Stimulated activated CD4-positive, alpha-beta T cell treated with anti-CD3 and anti-CD28 coated beads, Interleukin-15, amount 100 ng/mL, for 1 hour (primary cell): ENCODE measurements at places on chromosomes 7 and 10.
A peak's percentile ranks its signal among the peaks of the same experiment; 100 is the strongest.

DNA sequence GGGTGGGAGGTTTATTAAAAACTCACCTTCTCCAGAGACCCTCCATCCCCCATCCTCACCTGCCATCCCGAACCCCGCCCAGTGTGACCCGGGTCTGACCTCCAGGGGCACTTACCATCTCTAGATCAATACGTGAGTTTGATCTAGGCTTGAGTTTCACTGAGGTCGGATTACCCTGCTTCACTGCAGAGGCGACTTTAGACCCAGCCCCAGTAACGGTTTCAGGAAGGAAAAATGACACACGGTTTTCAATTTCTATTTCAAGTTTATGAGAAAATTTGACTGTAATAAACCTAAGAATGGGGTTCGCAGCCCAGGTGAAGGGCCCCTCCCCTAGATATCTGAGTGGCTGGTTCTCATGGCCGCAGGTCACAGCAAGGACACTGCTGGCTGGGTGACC lies 33.1 kb downstream of the RCC1L start:
- DNase-seq = no peak

- no peak for DNase-seq
These were observed 11.6 kb downstream of the PAPSS2 start for GRCh38 chr10:87671139-87671815.

GRCh38 chr10:92238586-92239098 lies 52.2 kb downstream of the CPEB3 start:
- no peak for DNase-seq

GRCh38 chr10:4271193-4271592 lies 486.2 kb upstream of the KLF6 start:
- DNase-seq = no peak

GRCh38 chr10:22977751-22978150 lies 49.9 kb downstream of the ARMC3 start:
- no peak for DNase-seq

DNA sequence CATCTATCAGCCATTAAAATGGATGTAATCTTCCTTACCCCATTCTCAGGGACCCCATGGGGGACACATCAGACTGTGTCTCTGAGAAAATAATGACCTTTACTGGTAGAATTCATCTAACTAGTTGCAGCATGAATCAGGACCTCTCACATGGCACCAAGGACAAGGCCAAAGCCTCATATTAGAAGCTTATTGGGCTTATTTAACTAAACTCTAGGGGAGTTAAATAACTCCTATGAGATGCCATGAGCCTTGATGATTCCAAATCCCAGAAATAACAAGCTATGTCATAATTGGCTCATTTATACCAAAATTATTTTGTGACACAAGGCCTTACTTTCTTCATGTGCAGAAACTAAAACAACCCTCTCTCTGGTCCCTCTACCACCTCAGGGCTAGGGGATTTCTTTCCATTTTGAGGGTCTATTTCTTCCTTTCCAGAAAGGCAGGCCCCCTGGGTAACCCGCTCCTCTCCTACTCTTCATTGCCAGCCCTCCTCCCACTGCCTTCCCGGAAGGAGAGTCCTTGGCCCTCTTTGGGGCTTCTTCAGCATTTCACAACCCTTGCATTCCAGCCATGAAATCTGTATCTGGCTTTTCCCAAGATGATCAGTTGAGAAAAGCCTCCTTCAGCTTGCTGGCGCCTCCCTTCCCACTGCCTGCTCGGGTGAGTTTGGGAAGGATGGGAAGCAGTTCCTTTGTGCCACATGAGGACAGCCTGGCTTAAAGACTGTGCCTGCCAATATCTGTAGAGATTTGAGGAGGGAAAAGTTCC lies 41.8 kb upstream of the TRIM8 start:
- DNase-seq = no peak

- no peak for DNase-seq
These were observed 168.7 kb upstream of the LYZL1 start for GRCh38 chr10:29120216-29120615.

GRCh38 chr7:90250601-90251303 lies 5.8 kb downstream of the CFAP69 start:
- no peak for DNase-seq

- no peak for DNase-seq
These were observed 32.0 kb downstream of the SND1 start for GRCh38 chr7:127683776-127684681.

- DNase-seq = no peak
These were observed 19.2 kb downstream of the PDK4 start for GRCh38 chr7:95577137-95577536.

DNA sequence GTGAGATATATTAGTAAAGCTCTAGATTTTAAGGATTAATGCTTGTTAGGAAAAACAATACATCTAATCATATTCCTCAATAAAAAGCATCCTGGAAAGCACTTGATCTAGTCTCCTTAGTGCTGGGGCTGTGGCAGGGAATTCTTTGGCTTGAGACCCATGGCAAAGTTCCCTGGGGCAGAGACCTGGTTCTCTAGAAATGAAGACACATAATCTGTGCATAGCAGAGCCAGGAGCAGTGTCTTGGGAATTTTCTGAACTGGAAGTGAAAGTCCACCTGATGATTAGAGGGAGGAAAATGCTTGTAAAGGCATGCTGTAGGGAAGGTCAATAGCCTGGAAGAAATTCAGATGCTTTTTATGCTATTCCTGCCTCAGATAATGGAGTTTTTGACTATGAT lies 247.4 kb downstream of the CDK14 start:
- DNase-seq = no peak

- DNase-seq = no peak
These were observed 29.7 kb downstream of the RASGEF1A start for GRCh38 chr10:43237128-43237527.

DNA sequence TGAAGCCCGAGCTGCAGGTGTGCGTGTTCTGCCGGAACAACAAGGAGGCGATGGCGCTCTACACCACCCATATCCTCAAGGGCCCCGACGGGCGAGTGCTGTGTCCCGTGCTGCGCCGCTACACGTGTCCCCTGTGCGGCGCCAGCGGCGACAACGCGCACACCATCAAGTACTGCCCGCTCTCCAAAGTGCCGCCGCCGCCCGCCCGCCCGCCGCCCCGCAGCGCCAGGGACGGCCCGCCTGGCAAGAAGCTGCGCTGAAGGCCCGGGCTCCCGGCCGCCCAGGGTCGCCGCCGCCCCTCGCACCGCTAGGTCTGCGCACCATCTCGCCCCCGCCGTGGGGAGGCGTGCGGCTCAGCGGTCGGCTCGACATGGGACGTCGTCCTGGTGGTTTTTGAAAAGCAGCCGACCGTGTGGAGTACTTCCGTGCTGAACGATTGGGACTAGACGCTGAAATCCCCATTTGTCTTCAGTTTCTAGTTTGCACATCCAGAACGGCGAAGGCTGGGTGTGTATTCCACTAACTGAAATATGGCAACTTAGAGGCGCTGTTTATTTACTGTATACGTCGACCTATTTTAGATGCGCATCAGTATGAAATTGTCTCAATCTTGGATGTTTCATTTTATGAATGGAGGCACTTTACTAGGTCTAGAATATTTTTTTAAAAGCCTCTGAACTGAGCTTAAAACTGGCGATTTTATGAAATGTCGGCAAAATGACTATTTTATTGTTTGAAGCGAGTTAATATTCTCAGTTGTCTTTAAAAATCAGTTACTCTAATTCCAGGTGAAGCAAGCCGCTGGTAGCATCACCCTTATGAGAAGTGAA lies 1.1 kb downstream of the NANOS1 start:
- DNase-seq = peak; percentile 26

- no peak for DNase-seq
These were observed 850.6 kb downstream of the TYW1 start for GRCh38 chr7:67847092-67847787.

DNA sequence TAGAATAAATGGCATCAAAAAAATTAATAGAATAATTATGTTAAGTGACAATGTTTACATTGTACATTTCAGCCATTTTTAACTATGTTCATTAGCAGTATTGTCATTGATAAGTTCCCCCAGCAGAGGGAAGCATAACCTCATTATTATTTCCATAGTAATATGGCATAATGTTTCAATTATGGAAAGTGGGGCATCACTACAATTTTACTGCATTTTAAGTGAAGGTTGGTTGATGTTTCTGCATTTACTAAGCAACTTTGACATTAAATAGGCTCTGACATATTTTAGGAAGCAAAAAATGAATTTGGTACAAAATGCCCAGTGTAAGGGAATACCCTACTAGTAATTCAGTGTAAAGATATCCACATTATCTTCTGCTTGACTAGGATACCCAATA lies 218.3 kb downstream of the SEMA3A start:
- no peak for DNase-seq

- DNase-seq = no peak
These were observed 77.9 kb upstream of the SAMD8 start for GRCh38 chr10:75033399-75034130.

DNA sequence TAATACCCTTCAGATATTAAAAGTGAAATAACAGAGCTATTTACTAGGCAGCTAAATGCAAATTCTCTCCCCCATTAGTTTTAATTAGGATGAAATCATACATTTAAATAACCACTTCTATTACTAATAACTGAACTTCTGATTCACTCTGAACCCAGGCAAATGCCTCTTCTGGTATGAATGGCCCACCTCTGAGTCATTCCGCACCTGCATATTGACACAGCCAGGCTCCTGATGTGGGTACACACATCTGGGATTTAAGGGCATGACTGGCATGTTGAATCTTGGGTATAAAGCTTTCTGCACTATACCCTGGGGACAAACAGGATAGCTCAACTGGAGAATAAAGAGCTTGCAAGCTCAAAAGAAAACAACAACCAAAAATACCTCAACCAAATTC lies 140.9 kb downstream of the AUTS2 start:
- no peak for DNase-seq

DNA sequence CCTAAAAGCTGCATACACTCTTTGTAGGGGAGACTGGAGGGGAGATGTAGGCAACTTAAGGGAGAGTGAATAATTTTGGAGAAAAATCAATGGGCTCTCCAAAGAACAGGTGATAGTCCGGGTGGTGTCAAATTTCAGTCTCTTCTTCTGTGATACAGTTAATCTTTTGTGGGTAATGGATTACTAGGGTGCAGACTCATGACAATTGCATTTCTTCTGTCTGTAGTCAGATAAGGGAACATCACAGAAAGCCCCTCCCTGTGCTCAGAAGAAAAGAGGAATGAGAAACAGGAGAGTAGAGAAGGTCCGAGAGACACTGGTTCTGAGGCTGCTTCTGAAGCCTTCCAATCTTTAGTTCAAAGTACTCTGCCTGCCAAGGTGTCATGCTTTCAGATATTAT lies 1140.7 kb upstream of the LRRN3 start:
- no peak for DNase-seq

DNA sequence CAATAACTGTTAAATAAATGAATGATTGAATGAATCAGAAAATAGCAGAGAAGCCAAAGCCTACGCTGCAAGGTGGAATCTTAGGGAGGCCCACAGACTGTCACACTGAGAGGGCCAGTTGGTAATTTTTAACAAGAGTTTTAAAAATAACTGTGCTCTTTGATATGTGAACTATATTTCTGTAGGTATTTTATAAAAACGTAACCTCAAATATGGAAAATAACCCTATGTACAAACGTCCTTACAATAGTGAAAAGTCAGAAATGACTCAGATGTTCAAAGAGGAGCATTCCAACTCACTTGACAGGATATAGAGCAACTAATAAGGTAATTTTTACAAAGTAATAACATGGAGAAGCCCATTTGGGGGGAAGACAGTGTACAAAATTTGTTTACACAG lies 18.9 kb upstream of the TMEM273 start:
- DNase-seq = no peak

- no peak for DNase-seq
These were observed 99.3 kb upstream of the OIT3 start for GRCh38 chr10:72794260-72794659.

GRCh38 chr7:78675511-78675910 lies 778.0 kb downstream of the MAGI2 start:
- no peak for DNase-seq

GRCh38 chr10:12631787-12632562 lies 282.6 kb downstream of the CAMK1D start:
- DNase-seq = no peak
